ENCODE measurements at places on chromosomes 7 and 10.

- DNase-seq: no peak
Observed at GRCh38 chr7:85274454-85274853, 87.6 kb upstream of the SEMA3D start.

DNA sequence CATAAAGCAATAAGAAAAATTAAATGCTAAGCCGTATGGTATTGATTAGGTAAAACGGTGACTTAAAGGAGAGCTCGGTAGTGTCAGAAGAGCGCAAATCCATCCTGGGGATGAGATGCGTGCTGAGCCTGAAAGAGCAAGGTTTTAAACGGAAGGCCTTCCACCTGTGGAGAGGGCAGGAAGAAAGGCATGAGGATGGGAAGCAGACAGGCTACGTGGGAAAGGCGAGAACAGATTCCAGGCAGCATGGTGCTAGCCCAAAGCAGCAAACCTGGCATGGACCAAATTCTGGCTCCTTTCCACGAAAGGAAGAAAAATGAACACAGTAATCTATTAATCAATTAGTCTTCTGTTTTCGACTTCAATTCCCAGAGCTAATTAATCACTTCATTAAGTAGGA lies 103.5 kb downstream of the HIPK2 start:
- DNase-seq: no peak

DNA sequence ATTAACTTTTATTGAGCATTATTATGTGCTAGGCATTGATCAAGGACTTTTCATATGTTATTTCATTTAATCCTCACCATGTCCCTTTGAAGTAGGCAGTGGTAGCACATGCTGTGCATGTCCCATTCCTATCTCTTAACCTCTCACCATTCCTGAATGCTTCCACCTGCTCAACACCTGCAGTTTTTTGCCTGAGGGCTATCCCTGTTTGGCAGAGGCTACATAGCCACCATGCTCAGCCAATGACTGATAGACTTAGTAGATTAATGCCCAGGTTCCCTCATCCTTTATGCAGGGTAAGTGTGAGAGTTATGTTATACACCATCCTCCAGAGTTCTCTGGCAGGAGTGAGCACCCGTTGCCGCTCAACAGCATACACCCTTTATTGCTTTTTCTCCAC lies 387.8 kb downstream of the BBS9 start:
- no peak for DNase-seq

- peak; percentile 36 for DNase-seq
Observed at GRCh38 chr10:91883549-91884444, 25.5 kb downstream of the FGFBP3 start.

DNA sequence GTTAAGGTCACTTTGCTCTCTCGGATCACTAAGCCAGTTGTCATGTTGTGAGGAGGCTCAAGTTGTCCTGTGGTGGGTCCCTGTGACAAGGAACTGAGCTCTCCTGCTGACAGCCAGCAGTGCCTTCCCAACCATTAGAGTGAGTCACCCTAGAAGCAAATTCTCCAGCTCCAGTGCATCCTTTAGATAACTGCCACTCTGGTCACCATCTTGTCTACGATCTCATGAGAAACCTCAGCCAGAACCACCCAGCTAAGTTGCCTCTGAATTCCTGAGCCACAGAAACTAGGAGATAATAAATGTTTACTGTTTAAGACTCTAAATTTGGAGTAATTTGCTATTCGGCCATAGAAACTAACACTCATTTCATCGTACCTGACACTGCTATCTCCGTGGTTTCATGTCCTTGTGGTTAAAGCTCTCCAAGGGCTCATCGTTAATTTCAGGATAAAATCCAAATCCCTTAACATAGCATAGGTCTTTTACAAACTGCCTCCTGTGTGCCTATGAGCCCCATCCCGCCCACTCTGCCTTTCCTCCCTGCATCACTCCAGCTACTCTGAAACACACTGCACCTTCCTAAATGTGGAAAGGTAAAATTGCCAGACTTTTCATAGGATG lies 56.5 kb upstream of the WIPF3 start:
- DNase-seq: no peak

All from left lung (tissue), 14 donors.